DMS153 (cell line): ENCODE measurements at places on chromosomes 6 and 20.

DNA sequence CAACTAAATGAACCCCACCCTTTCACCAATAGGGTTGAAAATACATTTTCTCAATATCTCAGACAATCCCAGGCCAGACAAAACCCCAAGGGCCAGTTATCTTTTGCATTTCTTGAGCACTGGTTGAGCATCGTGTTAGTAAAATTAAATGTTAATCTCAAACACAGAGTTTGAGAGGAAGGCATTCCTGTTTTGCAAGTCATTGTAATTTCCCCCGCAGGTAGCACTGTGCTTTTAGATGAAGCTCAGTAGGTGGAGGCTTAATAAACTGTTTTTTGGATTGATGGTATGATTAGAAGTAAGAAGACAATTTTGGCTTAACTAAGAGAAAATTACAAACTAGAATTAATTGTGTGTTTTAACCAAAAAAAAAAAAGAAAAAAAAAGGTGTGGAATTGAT lies 998.6 kb upstream of the FLRT3 start:
- no peak for DNase-seq

DNA sequence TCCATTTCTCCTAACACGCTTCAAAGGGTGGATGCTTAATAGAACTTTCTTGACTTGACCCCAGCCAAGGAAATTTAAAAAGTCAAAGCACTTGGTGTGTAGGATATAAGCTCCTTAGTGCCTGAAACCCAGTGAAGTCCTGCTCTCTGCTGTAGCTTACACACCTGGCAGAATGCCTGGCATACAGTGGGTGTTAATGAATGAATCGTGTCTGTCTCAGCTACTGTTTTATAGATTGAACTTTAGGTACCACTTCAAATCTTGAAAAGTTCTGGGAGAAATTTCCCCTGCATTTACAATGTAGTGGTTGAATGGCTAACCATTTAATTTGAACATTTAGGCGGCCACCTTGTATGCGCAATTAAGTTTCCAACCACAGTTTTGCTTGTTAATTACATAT lies 70.5 kb upstream of the ZNF217 start:
- no peak for DNase-seq

GRCh38 chr6:1626481-1626880 lies 16.8 kb downstream of the FOXC1 start:
- DNase-seq: no peak

DNA sequence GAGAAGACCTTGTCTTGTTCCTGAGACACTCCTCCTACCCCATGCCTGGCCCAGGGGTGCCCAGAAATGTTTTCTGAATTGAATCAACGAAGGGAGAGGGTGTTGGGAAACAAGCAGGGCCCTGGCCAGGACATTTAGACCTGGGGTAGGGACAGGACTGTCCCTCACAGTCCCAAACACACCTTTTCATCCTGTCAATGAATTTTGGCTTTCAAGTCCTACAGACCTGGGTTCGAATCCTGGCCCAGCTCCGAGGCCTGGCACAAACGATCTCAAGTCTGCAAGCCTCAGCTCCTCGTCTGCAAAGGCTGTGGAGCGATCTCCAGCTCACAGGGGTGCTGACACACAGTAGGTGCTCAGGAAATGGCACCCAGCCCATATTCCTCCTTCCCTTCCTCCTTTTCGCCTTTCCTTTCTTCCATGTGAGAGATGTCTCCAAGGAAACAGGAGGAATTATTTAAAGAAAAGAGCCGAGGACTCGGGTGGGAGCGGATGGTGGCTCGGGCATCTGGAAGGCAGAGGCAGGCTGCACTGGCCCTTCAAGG lies 7.3 kb upstream of the DLGAP4 start:
- DNase-seq: no peak

- no peak for DNase-seq
These were observed 68.8 kb upstream of the ZNFX1 start for GRCh38 chr20:49346682-49347081.

DNA sequence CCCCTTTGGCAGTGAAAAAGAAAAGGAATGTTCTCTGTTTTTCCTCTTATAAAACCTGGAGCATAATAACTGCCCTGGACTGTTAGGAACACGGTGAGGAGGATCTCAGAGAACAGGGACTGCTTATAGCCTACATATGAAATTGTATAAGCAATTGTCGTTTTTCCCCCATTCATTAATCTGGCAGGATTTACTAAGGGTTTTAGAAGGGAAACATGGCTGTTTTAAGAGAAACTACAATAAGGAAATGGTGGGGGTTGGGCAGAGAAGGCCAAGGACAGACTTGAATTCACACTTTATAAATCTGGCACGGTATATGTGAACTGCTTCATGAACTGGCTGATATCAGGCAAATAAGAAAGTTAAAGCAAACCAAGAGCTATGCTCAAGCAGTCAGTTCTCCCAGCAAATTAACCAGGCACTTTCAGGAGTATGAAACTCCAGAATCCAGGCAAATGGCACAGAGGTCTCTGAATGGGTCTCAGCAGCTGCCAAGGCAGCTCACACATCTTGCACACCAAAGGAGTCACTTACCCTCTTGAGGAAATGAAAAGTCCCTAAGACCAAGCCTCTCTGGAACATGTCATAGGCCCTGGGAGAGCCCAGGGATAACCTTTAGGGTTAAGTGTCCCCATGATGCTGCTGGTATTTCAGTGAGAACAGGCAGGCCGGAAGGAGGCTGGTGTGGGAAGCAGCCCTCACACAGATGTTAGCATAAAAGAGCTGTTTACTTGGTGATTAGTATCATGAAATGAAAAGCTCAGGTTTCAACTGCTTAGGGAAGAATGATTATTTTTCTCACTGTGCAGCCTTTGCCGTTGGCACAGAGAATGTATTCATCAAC lies 260.5 kb upstream of the MARCKS start:
- DNase-seq: peak; percentile 89

GRCh38 chr6:167532410-167533288 lies 207.8 kb downstream of the TTLL2 start:
- DNase-seq: no peak

DNA sequence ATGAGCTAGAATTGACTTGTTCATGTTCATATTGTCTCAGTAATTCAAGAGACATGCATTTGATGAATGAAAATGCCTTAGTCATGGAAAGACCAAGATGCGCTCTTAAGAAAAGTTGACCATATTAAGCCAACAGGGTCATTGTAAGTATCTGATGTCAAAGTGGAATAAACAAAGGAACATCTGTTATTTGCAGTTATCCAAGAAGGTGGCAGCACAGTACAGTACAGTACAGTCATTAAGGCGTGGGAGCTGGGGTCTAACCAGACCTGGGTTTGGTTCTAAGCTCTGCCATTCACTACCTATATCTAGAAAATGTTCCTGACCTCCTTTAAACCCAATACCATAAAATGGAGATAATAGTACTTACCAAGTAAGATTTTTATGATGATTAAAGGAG lies 178.1 kb downstream of the BACH2 start:
- no peak for DNase-seq

- DNase-seq: no peak
These were observed 43.3 kb downstream of the TP53INP2 start for GRCh38 chr20:34747479-34747878.

DNA sequence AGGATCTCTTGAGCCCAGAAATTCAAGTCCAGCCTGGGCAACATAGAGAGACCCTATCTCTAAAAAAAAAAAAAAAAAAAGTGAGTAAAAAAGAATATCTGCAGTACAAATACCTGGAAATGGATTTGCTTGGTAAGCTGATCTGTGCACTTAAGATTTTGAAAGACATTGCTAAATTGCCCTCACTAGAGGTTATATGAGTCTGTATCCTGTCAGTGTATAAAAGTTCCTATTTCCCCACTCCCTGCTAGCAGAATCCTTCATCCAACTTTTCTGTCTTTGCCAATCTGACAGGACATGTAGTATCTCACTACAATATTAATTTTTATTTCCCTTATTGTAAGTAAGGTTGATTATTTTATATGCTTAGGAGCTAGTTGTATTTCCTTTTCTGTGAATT lies 36.1 kb downstream of the BICRAL start:
- no peak for DNase-seq

- no peak for DNase-seq
These were observed 19.1 kb upstream of the ZSCAN23 start for GRCh38 chr6:28462401-28462800.

DNA sequence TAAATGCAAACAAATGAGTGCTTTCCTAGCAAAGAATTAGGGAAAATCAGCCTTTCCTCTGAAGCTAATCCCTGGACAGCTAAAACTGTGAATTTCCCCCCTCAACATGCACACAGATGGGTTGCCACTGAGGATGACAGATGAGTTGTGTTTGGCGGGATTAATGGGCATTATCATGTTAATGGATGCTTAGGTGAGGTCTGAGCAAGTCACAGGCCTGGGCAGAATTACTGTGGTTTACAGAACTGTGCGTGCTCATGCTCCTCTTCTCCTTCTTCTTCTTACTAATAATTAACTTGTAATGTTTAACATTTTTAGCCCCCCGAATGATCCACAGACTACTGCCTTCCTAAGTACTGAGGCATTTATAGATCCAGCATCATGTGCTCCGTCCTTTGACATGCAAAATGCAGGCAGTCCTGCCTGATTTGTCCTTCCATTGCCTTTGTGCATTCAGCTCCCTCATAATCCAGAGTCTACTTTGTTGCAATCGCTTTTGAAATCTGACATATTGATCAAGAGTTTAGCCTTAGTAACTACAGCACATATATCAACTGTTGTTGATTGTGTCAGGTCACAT lies 753.4 kb upstream of the MMS22L start:
- no peak for DNase-seq

DNA sequence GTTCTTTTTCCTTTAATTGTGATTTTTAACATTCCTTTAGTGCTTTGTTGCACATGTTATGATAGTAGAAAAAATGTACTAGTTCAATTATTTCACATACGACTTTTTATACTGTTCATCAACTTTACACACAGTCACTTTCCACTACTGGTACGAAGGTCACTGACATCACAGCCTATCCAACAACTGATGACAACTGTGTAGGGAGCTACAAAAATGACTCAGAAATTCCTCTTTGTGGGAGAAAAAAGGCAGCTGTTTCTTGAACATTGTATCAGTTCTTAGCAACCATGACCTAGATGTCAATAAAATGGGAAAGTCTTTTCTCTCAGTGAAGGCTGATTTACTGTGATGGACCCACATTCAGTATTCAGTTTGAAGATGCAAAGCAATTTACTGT lies 7.0 kb upstream of the ID4 start:
- DNase-seq: no peak

DNA sequence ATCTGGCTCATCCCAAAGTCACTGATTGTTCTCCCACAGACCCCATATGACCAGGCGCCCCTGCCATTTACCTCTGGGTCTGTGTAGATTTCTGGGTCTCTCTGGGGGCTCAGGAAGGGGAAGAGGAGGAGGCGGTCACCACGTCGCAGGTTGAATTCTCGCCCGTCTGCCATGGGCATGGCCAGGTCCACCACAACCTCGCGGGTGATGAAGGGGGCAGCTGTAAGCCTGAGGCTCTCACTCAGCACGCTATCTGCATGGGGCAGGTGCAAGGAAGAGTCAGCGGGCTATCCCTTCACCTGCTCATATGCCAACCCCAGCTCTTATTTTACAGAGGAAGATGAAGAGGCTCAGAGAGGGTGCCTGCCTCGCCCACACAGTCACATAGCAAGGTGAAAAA lies 30.5 kb upstream of the KCNB1 start:
- no peak for DNase-seq

GRCh38 chr20:32360333-32360634 lies 2.2 kb downstream of the ASXL1 start:
- no peak for DNase-seq

DNA sequence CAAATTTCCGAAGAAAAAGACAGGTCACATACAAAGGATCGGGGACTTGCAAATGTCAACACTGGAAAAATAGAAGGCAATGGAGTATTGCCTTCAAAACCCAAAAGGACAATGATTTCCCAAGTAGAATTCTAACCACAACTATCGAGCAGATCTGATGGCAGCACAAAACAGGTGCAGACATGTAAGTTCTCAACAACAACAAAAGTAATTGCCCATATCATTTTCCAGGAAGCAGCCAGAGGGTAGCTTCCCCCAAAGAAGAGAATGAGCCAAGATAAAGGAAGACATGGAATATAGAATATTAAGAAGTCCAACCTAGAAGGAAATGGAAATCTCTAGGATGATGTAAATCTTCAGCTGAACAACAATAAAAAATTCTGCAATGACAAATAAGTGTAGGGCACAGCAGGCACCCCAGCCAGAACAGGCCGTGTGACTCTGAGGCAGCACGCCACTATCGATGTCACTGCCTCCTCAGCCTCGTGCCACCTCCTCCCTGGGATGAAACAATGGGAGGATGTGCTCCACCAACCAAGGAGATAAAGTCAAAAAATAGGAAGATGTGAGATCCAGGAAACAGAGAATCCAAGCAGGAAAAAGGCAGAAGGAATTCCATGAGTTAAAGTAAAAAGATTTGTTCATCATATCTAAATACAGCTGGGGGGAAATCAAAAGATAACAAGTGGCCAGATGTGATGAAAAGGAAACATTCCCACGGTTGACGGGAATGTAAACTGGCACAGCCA lies 34.1 kb downstream of the SERPINB1 start:
- DNase-seq: no peak

DNA sequence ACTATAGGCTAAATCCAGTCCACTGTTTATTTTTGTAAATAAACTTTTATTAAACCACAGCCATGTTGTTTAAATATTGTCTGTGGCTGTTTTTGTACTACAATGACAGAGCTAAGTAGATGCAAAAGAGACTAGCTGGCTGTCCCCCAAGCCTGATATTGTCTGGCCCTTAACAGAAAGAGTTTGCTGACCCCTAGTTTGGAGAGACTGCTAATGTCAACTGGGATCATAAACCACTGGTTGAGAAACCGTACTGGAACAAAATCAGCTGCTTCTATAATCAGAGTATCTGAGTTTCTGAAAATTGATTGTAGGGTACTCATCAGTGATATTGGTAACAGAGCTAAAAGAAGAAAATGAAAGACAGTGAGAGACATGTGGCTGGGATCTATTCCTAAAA lies 102.6 kb upstream of the FAM184A start:
- no peak for DNase-seq

- no peak for DNase-seq
These were observed at the start of gene RIPOR2 for GRCh38 chr6:24935366-24936152. TSS of gene RIPOR2 (minus strand) at chr6:24935960. CDS start at chr6:24935898, 62 bp downstream.

GRCh38 chr6:56640374-56640773 lies 2.3 kb downstream of the DST start:
- no peak for DNase-seq

- DNase-seq: peak; percentile 78
These were observed 815.5 kb upstream of the SLC35B3 start for GRCh38 chr6:9250852-9251251.

DNA sequence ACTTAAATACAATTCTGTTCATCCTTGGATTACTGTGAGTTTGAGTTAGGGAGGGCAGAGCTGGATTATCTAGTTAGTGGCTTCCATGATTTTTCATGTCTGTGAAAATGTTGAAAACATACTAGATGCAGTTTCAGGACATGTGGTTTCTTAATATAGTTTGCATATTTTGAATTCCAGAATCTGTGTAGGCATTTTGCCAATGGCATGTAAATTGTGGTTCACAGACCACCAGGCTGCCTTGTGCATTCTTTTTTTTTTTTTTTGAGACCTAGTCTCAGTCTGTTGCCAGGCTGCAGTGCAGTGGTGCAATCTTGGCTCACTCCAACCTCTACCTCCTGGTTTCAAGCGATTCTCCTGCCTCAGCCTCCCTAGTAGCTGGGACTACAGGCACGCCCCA lies 42.8 kb downstream of the CDC5L start:
- no peak for DNase-seq
